Activated CD8-positive, alpha-beta memory T cell treated with anti-CD3 and anti-CD28 coated beads for 48 hours (primary cell): ENCODE measurements at places on chromosomes 5 and 9.

- DNase-seq = no peak
Observed at GRCh38 chr9:90308691-90309090, 333.9 kb downstream of the DIRAS2 start.

DNA sequence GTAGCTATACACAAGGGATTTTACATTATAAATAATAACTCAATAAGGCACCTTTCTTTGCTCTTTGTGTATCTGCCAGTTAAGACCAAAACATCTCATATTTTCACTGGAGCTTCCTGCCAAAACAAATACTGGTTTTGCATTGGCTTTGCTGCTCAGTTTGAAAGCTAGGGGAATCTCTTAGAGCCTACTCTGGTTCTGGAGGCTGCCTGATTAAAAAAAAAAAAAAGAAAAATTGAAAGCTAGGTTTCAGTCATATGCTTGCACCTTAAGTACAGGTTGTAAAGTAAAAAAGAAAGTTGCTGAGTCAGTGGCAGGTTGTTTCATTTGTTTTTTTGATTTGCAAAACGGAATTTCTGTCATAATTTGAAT lies 2.3 kb downstream of the DENND4C start:
- DNase-seq = no peak

GRCh38 chr9:104232781-104233341 lies 138.8 kb downstream of the SMC2 start:
- no peak for DNase-seq

DNA sequence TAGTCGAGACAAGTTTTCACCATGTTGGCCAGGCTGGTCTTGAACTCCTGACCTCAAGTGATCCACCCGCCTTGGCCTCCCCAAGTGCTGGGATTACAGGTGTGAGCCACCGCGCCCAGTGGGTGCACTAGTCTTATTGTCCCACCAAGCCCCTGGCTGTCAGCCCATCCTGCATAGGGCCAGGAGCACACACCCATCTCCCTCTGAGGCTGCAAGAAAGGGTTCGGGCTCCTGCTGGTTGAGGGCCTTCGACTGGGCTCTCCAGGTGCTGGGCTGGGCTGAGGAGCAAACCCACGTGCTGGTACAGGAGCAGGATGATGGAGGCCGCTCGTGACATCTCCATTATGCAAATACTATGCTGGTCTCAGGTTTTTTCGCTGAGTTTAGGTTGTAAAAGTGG lies 25.1 kb upstream of the RNF130 start:
- no peak for DNase-seq

DNA sequence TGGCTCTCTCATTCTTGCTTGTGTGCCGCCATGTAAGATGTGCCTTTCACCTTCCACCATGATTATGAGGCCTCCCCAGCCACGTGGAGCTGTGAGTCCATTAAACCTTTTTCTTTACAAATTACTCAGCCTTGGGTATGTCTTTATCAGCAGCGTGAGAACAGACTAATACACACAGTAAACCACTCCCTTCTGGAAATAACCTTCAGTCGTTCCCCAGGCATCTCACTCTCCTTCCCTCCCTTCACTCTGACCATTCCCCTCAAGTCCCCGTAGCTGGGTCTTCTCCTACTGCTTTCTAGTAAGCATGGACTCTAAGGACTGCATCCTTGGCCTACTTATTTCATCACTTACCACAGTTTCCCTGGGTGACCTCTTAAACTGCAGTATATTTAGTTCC lies 493.9 kb downstream of the CCDC171 start:
- no peak for DNase-seq

GRCh38 chr9:129080298-129080600 lies 662 bp upstream of the DOLPP1 start:
- no peak for DNase-seq

DNA sequence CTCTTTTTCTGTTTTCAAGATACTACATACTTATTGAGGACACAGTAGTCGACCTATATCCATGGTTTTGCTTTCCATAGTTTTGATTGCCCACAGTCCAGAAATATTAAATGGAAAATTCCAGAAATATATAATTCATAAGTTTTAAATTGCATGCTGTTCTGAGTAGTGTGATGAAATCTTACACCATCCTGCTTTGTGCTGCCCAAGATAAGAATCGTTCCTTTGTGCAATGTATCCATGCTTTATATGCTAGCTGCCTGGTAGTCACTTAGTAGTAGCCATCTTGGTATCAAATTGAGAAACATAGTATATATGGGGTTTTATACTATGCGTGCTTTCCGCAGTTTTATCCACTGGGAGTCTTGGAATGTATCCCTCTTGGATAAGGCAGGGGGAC lies 59.0 kb downstream of the CWC27 start:
- no peak for DNase-seq

GRCh38 chr5:133309166-133309795 lies 257.5 kb downstream of the HSPA4 start:
- no peak for DNase-seq

DNA sequence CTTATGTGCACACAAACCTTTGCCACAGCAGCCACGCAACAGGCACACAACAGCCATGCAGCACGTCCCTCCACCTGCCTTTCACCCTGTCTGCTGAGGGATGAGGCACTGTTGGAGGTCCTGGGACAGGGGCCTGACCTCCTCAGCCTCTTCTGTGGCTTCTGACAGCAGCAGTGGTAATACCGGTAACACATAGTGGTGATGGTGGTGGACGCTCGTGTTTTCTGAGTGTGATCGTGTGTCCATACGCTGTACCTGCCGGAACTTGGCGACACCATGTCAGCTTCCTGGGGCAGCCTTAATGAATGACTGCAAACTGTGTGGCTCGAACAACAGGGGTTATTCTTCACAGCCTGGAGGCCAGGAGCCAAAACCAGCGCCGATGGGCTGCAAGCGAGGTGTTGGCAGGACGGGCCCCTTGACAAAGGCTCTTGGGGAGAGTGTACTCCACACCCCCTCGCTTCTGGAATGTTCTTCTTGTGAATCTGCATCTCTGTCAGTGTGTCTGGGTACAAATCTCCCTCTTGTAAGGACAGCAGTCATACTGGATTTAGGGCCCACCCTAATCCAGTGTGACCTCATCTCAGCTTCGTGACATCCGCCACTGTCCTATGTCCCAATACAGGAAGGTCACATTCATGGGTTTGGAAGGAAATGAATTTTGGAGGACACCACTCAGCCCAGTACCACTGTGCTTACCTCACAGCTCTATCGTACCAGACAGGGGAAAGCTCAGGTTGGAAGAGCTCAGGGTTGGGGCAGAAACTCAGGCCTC lies 55.3 kb upstream of the EXOC3 start:
- no peak for DNase-seq

- no peak for DNase-seq
Observed at GRCh38 chr9:29126783-29127182, 1553.5 kb upstream of the C9orf72 start.

DNA sequence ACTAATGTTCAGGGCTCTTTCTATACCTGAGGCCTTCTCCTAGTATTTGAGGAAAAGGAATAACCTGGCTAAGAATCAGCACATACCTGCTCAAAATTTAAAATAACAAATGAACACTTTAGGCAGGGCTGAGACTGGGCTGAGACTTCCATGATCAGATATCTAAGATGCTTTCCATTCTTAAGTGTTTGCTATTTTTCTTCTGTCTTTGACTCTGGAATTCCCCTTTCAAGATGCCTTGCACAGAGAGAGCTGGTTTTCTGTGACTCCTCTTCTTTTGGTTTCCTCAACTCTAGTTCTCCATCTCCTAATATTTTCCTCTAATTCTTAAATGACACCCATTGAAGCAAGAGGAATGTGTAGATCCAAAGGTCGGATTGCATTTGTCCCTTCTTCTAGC lies 61.1 kb downstream of the DPYSL3 start:
- DNase-seq = no peak

- DNase-seq = no peak
Observed at GRCh38 chr5:29247346-29248028, 1946.0 kb upstream of the CDH6 start.

- DNase-seq = no peak
Observed at GRCh38 chr5:110618941-110619340, 107.5 kb downstream of the TMEM232 start.

GRCh38 chr9:6780690-6781089 lies 22.9 kb downstream of the KDM4C start:
- DNase-seq = no peak

DNA sequence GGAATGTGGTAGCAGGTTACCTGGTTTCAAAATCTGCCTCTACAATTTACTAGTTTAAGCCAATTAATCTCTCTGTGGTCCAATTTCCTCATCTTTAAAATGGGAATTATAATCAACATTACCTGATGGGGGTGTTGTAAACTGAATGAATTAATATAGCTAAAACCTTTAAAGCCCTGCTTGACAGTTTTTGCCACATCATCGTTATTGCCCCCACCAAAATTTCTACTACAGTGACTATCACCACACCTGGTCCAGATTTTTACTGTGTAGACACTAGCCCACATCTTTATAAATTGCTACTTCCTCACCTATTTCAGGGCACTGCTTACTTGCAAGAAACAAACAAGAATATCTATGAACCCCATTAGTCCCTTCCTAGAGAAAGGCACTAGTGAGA lies 65.0 kb downstream of the MLLT3 start:
- DNase-seq = no peak

- DNase-seq = no peak
Observed at GRCh38 chr9:137482094-137482781, 23.1 kb upstream of the NSMF start.

DNA sequence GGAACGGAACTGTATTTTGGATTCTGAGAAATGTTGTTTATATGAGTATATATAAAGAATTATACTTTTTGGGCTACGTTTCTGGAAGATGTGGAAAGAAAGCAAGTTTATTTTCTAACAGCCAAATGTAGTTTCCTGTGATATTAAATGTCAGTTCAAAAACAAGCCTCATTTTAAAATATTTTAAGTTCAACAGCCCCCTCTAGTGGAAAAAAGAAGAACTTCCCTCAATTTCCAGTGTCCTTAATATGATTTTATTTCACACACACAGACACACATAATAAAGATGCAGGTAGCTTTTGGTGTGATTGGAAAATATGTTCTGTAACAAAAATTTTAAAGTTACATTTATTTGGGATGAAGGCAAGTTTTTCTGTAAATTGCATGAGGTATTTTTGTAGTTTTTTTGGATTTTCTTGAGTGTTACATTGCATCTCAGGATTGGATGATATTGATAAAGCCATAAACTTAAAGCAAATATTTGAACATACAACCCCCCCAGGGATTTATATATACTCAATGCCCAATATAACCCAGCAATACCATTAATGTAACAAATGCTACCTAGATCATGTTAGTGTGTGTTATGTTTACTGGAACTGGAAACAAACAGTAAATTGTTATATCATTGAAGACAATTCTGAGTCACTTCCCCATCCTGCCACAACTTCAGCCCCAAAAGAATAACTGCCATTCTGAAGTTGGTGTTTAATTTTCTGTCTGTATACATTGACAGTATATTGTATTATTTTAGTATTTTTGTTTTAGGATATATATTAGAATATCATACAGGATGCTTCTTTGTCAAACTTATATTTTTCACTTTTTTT lies 54.0 kb downstream of the CCDC171 start:
- DNase-seq = no peak

GRCh38 chr5:45098483-45098882 lies 289.7 kb downstream of the MRPS30 start:
- no peak for DNase-seq

DNA sequence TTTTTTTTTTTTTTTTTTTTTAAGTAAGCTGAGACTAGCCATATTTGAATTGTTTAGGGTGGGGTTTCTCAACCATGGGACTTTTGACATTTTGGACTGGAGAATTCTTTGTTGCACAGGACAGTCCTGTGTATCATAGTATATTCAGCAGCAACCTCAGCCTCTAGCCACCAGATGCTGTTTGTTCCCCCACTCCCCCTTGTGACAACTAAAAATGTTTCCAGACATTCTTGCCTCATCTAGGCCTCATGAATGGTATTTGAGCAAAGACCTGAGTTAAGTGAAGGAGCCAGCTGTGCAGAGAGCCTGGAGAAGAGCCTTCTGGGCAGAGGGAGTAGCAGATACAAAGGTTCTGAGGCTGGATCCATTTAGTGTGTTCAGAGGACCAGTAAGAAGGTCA lies 155.9 kb downstream of the SGCD start:
- DNase-seq = no peak

DNA sequence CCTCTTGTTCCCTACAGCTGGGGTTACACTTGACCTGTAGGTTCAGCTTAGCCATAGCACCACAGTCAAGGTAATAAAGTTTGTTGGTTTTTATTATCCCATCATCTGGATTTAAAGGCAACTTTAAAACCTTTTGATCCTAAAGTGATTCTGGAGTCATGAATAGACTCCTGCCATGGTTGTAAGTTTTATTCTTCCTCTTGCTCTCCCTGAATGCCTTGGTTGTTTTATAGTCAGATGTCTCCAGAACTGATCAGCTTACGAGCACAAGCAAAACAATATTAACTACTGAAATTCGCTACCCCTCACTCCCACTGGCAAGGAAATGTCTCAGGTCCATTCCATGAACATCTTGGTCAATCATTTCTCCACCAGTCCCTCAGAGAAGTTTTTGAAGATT lies 1328.6 kb downstream of the PTPRD start:
- DNase-seq = no peak

- DNase-seq = no peak
Observed at GRCh38 chr5:133807348-133807747, 161.1 kb downstream of the C5orf15 start.

DNA sequence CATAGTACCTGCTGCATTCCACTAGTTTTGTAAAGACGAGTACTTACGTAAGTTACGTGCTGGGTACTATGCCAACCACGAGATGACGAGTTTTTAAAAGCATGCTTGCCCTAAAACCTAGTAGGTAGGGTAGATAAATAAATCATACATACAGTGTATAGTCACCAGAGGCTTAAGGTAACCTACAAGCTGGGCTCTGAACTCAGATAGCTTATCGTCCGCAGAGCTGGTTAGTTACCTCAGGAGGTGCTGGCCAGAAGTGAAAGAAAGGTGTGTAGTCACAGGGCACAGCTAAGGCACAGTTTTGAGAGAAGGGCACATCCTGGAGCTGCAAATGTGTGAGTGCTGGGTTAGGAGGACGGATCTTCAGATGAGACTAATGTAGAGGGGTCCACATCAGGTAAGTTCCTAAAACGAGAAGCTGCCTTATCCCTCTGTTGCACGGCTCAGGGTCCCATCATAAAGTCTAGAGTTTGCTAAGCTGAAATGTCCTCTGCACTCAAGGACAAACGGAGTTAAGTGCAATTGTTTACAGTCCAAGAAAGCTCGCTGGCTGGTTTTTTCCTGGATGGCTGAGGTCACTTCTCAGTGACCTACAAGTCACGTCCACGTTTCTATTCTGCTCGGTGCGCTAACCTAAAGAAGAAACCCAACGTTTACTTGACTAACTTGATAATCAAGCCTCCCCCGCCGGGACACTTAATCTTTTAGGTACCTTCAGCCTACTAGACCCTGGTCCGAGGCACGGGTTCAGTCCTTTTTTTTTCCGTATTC lies 1.1 kb upstream of the SNX24 start:
- no peak for DNase-seq

DNA sequence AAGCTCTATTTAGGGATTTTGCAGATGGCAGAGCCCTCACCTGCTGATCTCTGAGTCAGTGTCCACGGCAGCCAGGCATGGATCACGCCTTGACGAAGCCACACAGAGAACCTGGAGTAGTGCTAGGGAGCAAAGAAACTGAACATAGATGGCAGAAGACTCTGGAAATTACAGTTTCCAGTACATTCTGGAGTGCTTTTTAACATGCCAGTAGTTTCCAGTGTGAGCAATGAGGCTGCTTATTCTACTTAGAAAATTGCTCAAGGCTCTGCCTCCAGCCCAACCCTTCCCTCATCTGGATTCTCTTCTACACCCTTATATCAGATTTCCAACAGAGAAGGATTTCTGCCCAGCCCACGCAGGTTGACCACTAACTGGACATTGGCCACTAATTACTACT lies 203.3 kb downstream of the ADAMTS12 start:
- DNase-seq = no peak
